ENCODE measurements at places on chromosomes 1 and 21.

DNA sequence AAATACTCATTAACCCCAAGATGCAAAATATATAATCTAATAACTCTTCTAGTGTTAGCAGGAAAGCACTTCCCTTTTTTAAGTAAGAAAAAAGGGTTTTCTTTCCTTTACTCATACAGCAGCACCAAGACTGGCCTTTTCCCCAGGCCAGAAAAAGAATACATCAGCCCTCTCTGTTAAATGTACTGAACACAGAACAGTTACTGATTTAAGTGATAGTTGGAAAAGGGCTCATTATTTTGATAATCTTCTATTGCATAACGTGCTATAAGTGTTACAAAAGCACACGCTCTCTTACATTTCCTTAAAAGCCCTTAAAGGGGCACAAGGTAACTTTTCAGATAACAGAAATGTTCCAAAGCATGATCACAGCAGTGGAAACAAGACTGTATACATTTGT, 142.9 kb downstream of the TIAM1 start:
- no peak for DNase-seq

DNA sequence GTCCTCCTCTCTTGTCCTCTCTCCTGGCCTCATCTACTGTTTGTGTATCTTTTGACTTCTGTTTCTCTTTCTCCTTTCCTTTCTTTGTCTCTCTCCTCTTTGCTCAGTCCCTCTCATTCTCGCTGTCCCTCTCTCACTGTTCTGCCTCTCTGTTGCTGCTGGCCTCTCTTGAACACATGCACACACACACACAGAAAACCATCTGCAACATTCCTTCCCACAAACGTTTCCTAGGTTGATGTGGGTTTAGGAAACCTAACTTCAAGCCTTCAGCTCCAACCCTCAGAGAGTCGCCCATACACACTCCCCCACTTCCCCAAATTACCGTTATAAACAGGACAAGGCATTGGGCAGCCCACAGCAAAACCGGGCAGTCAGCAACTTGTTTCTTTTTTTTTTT, 10.9 kb upstream of the SSBP3 start:
- no peak for DNase-seq

GRCh38 chr1:109618661-109619575, 498 bp downstream of the GNAT2 start:
- no peak for DNase-seq

GRCh38 chr1:30378991-30379581, 344.3 kb downstream of the MATN1 start:
- no peak for DNase-seq

- peak; percentile 28 for DNase-seq
These were observed 465 bp downstream of the HUNK start for GRCh38 chr21:31873275-31873695.

- no peak for DNase-seq
These were observed 1.1 kb downstream of the BATF3 start for GRCh38 chr1:212698467-212699103.

- DNase-seq, result no peak
These were observed 125.1 kb downstream of the MRPS6 start for GRCh38 chr21:34198231-34199120.

- no peak for DNase-seq
These were observed 32.1 kb downstream of the FOXD2 start for GRCh38 chr1:47469910-47470309.

GRCh38 chr1:101238031-101238628, 1.3 kb downstream of the S1PR1 start:
- DNase-seq, result no peak

- no peak for DNase-seq
These were observed 18.7 kb upstream of the KNCN start for GRCh38 chr1:46569884-46570725.

DNA sequence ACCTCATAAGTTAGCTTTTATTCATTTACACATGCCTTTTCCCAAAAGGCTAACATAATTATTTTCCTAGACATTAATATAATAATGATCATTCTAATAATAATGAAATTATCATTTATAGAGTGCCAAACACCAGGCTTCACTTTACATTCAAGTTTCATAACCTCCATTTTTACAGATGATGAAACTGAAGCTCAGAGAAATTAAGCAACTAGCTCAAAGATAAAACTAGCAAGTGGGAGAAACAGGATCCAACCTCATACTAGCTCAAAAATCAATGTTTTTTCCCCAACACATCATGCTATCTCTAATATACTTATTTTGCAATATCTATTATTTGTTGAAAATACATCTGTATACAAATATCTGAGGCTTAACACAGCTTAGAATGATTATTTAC, 14.0 kb downstream of the LPGAT1 start:
- DNase-seq, result no peak

DNA sequence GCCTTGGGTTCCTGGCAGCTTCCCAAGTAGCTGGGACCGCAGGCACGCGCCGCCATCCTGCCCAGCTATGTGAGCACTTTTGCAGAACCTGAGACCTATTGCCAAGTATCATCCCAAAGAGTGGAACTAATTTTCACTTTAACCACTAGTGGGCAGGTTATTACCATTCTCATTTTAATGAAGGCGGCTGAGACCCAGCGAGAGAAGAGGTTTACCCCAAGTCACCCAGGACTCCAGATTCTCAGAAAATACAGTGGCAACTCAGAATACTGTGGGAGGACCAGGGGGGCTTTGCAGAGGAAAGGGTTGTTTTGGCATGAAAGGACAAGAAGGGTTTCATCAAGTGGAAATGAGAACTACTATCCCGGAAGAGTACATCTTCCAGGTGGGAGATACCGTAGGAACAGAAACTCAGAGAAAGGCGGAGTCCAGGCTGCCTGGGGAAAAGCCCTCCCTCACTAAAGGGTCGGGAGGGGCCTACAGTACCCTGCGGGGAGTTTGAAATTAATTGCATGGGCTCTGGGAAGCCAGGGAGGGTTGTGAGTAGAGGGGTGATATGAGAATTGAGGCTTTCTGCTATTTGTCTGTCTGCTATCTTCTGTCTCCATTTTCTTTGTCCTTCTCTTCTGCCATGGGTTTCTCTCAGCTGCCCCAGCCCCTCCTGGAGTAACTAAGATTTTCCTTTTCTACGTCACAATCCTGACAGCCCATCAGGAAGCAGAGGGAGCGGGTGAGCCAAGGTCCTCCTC, 7.2 kb upstream of the SEMA4A start:
- peak; percentile 31 for DNase-seq

DNA sequence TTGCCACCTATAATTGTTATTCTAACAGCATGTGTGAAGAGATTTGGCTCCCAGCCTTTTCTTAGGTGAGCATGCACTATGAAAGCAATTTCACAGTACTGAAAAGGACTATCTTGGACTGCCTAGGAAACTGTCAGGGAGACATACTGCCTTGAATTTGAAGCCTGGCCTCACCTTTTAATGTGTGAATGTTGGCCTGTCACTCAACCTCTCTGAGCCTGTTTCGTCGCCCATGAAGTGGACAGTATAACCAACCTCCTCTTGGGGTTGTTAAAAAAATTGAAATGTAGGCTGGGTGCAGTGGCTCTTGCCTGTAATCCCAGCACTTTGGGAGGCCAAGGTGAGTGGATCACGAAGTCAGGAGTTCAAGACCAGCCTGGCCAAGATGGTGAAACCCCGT, 20.4 kb upstream of the POU2F1 start:
- DNase-seq, result no peak

DNA sequence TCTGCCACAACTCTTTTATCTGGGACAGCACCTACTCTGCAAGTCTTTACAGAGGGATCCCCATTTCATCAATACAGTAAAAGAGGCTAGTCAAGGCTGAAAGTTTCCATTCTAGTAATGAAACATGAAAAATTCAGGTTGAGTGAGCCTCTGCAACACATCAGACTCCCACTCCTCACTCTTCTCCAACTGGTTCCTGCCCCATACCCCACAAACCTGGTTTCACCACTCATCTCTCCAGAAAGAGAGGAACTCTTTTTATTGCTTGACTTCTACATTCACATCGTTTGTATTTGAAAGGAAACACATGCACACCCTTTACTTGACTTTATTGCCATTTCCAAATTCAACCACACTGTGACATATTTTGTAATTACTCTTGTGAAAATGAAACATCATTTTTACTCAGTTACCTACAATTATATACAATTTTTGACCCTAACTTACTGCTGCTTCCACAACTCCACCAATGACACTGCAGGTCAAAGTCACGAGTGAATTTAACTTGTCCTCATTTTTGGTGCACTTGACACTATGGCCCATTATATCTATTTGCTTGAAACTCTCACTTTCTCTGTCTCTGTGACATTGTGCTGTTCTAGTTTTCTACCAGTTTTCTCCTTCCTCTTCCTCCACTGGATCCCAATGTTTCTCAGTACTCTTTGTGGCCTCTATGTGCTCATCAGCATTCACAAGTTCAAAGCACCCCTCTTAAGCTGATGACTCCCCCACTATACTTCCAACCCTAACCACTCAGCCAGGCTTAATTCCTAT, 8.0 kb downstream of the STX6 start:
- no peak for DNase-seq

DNA sequence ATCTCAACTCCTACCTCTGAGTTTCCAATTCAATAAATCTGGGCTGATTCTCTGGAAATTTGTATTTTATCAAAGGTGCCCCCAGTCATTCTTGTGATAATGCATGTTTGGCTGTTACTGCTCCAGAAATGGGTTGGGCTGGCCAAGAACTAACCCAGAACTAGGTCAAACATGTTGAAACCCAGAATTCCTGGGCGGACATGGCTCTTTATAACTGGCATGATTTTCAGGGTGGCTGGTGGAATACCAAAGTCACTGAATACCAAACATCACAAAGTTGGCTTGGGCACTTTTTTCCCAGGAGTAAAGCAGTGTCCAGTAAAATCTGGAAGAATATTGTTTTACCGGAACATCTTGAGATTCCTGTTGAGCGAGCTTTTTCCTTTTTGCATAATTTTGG, 89.4 kb upstream of the S1PR1 start:
- no peak for DNase-seq

- no peak for DNase-seq
These were observed 25.7 kb upstream of the PDE9A start for GRCh38 chr21:42627527-42628289.

GRCh38 chr1:169462385-169462784, 23.4 kb downstream of the SLC19A2 start:
- DNase-seq, result no peak

DNA sequence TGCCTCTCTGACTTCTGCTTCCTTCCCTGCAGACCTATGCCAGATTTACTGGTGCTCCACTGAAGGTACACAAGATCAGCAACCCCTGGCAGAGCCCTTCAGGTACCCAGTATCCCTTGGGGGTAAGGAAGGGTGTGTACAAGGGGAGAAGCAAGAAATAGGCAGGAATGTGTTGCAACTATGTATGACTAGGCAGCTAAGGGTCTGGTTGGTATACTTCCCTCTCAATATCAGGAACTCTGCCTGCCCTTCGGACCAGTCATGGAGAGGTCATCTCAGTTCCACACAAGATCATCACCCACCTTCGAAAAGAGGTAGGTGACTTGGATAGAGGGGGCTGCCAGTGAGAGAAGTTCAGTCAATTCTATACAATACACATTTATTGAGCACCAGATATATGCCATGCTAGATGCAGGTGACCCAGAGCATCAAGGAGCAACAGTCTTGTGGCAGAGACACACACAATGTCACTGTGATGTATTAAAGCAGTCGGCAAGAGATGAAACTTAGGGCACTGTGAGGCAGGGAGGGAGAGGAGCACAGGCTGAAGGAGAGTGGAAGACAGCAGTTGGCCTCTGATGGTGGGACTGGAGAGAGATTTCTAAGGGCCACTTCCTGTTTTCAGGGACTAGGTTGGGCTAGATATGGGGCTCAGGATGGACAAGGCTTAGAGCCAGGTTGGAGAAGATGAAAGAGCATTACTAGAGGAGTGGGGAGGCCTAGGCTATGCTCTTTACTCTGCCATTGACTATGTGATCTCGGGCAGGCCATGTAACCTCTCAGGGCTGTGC, 2.0 kb downstream of the MTX1 start:
- DNase-seq, result no peak

GRCh38 chr1:51653127-51653526, 36.2 kb downstream of the OSBPL9 start:
- DNase-seq, result no peak

DNA sequence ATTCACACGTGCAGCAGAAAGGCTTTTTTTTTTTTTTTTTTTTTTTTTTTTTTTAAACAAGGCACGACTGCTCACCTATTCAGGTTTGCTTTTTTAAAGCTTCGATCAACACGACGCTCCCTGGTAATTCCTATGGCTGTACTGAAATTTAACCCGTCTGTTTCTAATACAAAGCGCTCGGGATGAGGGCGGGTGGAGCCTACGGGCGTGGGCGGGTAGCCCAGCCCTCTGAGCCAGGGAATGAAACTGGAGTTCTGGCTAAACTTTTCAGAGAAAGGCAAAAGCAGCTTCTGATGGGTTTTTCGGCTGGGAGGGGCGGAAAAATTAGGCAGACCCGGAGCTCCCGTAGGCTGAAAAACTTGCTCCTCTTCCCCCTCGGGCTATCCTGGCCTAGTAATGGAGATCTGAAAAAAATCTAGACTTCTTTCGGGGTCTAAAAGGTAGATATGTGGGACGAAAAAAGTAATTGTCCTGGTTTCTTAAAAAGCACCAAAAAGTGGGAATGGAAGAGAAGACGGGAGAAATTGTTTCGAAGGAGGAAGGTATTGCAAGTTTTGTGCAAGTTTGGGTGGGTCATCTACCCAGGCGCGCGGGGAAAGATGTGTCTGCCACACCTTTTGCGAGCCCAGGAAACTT, 7.4 kb downstream of the NR5A2 start:
- DNase-seq, result no peak

GRCh38 chr1:212974711-212975110, 24.4 kb downstream of the VASH2 start:
- no peak for DNase-seq

GRCh38 chr1:28129150-28129549, 40.7 kb upstream of the EYA3 start:
- no peak for DNase-seq

DNA sequence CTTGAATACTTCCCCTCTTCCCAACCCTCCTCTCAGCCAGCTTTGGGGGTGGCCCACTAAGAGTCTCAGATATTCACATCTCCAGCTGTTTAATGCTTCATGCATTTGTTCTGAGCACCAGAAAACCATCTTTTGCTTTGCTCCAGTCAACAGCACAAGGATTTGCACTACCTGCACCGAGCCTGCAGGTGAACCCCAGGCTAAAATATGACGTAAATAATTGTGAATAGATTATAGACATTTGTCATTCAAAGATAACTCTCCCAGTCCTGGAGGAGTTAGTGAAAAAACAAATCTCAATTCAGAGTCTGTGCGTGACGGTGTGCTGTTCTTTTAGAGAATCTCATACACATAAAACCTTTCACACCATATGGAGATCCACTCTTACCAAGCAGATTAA, 7.4 kb downstream of the CD247 start:
- DNase-seq, result no peak

- no peak for DNase-seq
These were observed 119.0 kb downstream of the GREM2 start for GRCh38 chr1:240492832-240493440.

- DNase-seq, result no peak
These were observed 23.7 kb upstream of the DAB1 start for GRCh38 chr1:57447551-57447950.

DNA sequence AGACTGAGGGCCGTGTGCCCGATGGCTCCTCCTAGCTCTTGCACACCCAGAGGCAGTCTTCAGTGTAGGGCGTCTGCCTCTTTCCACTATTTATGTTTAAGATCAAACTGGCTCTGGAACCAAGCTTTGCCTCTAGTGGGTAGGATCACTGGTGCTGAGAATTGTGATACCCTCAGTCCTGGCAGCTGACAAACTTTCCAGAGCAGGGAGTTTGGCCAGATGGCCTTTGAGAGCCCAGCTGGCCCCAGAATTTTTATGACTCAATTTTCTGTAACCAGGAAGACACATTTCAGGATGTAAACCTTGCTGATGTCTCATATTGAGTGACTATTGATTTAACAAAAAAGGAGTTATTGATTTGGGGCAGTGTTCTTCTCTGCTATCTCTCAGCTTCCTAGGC, 6.7 kb downstream of the COQ8A start:
- no peak for DNase-seq
